Osteocyte (in vitro differentiated cells): ENCODE measurements at places on chromosomes 7 and 10. TPM values are rescaled to one million over a fixed set of nuclear protein-coding genes. Genes with fewer than 3 reads are reported as not detected.
A peak's percentile ranks its signal among the peaks of the same experiment; 100 is the strongest.

DNA sequence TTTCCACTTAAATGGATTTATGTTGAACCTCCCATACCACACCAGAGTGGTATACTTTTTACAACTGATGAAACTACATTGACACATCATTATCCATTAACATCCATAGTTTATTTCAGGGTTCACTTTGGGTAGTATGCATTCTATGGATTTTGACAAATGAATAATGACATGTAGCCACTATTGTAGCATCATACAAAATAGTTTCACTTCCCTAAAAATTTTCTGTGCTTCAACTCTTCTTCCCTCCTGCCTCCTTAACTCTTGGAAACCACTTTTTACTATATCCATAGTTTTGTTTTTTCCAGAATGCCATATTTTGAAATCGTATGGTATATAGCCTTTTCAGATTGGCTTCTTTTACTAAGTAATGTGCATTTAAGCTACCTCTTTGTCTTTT, 199.5 kb upstream of the TMEM196 start:
- H3K4me1 ChIP-seq: peaks cover 4% of the 10 kb centered on the region
- no peaks in the 10 kb centered on the region for H3K36me3 ChIP-seq
- H3K4me3 ChIP-seq: no peak overlapping the region
- no peak for DNase-seq

DNA sequence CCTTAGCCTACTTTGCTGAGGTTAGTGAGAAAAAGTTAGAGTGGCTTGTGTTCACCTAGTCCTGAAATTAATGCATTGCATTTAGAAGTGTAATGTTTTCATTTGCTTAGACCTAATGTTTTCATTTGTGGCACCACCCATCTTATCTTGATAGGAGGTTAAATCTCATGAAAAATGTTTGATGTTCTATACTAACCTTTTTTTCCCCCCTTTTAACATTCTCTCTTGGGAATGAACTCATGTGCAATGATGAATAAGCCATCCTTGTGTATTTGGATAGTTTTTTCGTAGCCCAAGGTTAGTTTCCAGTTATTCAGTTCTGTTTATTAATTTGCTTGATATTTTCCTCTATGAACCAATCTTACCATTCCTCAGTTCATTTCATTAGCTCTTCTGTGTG, 2.8 kb downstream of the FHIP2A start:
- no peak for DNase-seq
- no peaks in the 10 kb centered on the region for H3K27me3 ChIP-seq
- peak overlapping the region; percentile 75 for H3K27ac ChIP-seq
- H3K4me3 ChIP-seq: peak overlapping the region; percentile 68
- peaks cover 18% of the 10 kb centered on the region for H3K36me3 ChIP-seq
- peaks cover 76% of the 10 kb centered on the region for H3K4me1 ChIP-seq

- no peaks in the 10 kb centered on the region for H3K4me1 ChIP-seq
- no peak overlapping the region for H3K4me3 ChIP-seq
- DNase-seq: no peak
- no peaks in the 10 kb centered on the region for H3K27me3 ChIP-seq
- no peak overlapping the region for H3K27ac ChIP-seq
These were observed 551.4 kb downstream of the GLRX3 start for GRCh38 chr10:130687566-130687965.

DNA sequence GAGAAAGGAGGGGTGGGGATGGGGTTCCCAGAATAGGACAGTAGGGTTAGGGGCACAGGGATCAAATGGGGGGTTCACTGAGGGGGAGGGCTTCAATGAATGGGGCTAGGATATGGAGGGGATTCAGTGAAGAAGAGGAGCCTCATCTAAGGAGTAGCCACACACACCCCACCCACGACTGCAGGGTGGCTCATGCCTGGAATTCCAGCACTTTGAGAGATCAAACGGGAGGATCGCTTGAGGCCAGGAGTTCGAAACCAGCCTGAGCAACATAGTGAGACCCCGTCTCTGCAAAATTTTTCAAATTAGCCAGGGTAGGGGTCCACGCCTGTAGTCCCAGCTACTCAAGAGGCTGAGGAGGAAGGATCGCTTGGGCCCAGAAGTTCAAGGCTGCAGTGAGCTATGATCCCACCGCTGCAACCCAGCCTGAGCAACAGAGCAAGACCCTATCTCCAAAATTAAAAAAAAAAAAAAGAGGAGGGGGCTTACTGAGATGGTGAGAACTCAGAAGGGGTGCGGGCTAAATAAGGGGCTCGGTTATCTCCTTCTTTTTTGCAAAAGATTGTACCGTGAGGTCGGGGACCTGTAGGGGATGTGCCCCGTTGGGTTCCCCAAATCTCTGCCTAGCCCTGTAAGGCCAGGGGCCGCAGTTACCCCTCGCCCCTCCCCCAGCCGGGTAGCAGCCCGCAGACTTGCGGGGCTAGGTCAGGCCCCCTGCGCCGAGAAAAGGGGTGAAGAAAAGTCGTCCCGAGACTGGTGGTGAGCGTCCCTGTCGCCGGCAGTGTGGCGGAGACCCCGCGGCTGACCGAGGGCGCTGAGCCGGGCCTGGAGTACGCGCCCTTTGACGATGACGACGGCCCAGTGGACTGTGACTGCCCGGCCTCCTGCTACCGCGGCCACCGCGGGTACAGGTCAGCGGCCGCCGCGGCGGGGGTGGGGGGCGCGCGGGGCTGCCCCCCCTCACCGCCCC, 43.1 kb upstream of the HSPB1 start:
- H3K27ac ChIP-seq: no peak overlapping the region
- H3K36me3 ChIP-seq: no peaks in the 10 kb centered on the region
- peaks cover 34% of the 10 kb centered on the region for H3K27me3 ChIP-seq
- peaks cover 1% of the 10 kb centered on the region for H3K4me1 ChIP-seq

DPP6 gene
- total RNA-seq: not detected in 2 replicates

NPY4R2 gene
- total RNA-seq: not detected in 2 replicates

HMX2 gene
- not detected in 2 replicates for total RNA-seq

RTKN2 gene
- total RNA-seq: 1.9 and 2.4 TPM in 2 replicates
